ENCODE measurements at places on chromosomes 7 and 10.

DNA sequence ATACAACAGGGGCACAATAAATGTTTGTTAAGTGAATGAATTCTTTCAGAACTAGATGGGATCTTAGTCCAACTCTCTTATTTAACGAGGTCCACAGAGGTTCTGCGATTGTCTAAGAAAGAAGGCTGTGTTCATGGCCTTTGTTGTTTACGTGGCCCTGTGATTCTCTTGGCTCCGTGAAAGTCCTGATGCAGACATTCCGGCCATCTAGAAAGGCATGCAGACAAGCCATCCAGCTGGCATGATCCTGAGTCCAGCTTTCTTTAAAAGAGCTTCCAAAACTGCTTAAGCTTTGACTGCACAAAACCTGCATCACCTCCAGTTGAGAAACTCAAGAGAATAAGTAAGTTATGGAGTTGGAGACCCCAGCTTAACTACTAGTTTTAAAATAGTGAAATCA is 26.0 kb downstream of the EGFR start:
- DNase-seq = no peak

DNA sequence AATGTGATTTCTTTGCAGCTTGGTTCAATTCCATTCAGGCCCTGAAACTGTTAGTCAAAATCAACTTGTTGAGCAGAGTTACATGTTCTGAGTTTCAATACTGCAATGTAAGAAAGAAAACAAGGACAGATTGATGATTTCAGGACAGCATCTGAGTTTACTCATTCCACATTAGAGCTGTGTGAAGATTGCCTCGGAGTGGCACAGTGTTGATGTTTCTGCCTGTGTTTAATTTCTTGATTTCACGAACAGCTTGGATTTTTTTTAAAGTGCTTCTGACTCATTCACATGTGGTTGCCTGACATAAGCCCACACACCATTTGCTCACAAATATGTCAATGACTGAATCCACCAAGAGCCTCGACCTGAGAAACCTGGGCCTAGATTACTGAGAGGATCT is 101.2 kb upstream of the PARD3 start:
- no peak for DNase-seq

DNA sequence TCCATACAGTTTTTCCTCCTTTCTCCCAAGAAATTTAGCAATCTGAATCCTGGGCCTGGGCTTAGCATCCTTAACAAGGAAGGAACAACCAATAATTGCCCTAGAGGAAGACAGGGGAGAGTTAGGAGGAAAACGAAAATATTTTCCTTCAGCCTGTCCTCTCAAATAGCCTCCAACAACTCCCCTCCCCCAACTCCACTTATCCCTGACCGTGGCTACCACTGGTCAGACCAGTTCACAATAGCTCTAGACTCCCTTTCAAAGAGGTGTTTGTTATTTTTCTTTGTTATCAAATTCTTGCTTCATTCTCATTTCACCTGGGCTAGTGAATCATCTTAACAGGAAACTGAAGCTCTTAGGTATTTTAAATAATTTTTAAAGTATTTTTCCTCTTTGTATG is 114.1 kb downstream of the CPED1 start:
- no peak for DNase-seq

DNA sequence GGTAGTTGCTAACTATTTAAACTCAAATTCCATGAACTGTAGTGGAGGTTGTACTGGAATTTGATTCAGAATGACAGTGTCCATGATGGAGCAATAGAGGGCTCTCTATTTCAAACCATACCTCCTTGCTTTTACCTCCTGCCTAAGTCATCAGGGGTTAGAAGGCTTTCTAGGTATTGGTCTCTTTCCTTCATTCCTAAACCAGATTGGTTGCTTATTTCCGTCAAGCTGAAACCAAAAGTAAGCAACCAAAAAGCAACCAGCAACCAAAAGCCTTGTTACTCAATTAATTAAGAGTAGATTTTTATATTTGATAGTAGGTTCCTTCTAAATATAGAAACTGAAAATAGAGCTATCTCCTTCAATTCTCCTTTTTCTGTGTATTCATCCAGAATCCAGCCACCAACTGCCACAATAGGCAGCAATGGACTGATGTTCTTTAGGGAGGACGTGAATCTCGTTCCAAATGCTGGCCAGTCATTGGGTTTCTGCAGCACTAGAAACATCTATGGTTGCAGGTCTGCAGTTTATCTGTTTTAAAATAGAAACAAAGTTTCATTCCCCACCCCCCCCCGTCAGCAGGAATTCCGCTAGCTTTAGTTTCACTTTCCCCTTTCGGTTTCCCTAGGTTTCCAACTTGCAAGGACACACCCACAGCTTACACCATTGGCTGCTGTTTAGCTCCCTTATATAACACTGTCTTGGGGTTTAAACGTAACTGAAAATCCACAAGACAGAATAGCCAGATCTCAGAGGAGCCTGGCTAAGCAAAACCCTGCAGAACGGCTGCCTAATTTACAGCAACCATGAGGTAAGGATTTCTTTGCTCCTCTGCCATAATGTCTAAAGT is at the start of gene IFIT1:
IFIT1 (plus strand) TSS at position 717 of the 850 bp plus-strand sequence; CDS start at position 807, 90 bp downstream.
- DNase-seq = peak; percentile 9

DNA sequence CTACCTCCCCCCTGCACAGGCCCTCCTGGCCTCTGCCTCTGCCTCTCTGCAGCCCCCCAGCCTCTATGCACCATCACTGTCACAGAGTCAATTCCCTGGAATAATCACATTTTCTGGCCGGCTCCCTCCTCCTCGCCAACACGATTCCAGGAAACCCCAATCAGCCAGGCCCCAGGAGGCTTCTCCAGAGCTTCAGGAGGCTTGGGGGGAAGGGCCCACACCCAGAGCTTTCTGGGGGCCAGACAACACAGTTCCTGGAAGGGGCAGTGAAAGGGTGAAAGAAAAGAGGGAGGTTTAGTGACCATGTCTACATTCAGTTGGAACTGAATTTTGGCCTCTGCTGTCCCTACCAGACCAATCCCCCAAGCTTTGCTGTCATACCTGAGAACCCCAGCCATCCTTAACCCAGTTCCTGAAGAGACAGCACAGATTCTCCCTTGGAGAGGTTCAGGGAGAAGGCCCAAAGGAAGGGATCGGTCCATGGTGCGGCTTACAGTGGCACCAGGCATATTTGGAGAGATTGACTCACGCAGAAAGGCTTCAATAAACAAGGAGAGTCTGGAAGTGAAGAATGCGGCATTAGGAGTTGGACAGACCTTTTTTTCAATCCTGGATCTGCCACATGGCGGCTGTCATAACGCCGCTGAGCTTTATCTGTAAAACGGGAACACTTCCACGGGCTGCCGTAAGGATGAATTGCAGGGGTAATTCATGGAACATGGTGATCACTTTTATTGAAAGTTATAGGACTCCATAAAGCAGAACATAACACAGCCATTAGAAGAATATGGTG is 89.0 kb downstream of the NEURL1 start:
- DNase-seq = no peak

- DNase-seq = no peak
Measured at GRCh38 chr7:79436378-79436777, 17.1 kb downstream of the MAGI2 start.

DNA sequence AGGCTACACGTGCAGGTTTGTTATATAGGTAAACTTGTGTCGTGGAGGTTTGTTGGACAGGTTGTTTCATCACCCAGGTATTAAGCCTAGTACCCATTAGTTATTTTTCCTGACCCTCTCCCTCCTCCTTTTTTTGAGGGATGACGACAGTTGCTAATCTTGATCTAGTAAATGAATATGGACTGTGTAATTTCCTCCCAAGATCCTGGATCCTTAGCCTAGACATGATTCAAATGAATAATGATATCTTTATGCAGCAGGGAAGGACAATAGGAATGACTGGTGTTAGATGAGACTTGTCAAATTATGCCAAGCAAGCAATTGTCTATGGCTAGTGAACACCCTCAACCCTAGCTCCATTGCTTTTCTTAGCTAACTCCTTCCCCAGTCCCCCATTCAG is 156.2 kb downstream of the PLPP4 start:
- DNase-seq = no peak

DNA sequence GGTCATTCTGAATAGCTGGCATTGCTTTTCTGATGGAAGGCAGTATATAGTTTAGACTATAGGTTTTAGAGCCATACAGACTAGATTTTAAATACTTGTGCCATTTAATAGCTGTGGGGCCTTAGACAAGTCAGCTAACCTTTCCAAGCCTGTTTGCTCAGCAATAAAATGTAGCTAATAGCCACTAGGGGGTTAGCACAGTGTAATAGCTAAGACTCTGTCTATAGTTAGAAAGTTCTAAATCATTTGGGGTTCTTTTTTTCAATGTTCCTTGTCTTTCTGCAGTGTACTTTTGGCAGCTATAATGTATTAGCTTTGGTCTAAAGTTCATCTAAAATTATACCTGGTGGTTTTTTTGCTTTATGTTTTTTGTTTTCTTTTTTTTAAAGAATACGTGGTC is 7.5 kb upstream of the KIFBP start:
- DNase-seq = no peak

GRCh38 chr7:27961255-27961654 is 219.3 kb downstream of the JAZF1 start:
- DNase-seq = no peak

DNA sequence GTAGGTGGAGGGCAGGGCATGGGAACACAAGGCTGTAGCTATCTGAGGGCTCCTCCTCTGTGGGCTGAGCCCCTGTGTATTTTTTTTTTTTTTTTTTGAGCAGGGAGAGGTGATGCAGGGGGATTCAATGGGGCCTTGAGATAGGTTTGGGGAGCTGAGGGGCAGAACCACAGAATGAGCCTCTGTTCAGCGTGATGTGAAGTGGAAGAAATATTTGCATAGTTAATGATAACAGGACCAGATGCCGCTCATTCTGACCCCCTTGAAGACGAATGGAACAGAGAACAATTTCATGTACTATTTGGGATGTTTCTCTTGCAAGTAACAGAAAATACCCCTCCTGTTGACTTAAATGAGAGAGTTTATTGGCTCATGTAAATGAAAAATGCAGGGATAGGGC is 69.7 kb upstream of the EMX2 start:
- no peak for DNase-seq

DNA sequence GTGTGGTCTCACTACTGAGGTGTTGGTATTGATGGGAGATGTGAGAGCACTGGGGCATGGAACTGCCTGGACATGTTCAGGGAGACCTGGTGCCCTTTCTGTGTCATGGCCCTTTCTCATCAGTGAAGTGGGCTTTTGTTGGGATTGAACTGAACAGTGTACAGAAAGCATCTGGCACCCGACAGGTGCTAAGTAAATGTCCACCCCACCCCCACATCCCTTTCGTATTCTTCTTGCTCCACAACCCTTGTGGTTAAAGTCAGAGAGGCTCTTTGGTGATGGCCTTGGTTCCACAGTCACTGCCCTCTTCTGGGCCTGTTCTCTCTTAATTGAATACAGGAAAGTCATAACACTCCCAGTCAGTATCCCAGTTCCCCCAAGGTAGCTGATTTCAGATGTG is 5.4 kb downstream of the NOM1 start:
- DNase-seq = no peak

- no peak for DNase-seq
Measured at GRCh38 chr7:66143876-66144332, 29.3 kb downstream of the CRCP start.

DNA sequence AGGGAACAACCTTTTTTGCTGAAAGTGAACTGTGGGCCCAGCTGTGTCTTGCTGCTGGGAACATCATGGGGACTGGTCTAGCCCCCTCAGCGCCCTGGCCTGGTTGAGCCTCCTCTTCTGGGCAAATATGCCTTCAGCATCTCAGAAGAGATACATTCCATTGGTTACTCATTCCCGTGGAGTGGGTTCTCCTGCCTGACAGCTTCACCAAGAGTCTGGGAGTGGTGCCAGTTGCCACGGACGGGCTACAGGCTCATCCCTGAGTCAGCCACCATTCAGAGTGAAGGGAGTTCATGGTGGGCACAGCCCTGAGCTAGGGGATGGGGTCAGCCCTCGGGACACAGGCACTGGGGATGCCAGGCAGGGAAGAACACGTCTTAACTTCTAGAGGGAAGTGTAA is 81.9 kb downstream of the RAMP3 start:
- no peak for DNase-seq

- no peak for DNase-seq
Measured at GRCh38 chr7:85230623-85231022, 43.8 kb upstream of the SEMA3D start.

DNA sequence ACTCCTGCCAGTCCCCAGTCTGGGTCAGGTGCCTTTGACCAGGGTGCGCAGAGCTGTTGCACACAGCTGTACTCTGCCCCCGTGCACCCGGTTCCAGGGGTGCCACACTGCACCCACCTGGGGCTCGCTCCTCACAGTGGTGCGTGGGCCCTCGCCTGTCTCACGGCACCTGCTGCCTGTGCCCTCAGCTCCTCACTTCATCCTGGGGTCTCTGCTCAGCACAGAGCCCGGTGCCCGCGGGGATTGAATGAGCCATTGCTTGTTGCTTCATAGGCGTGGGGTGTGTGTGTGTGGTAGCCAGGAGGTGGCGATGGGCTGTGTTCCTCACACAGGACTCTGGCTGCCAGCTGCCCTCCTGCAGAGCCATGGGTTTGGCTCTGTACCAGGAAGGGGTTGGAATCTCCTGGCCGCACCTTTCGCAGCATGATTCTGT is 18.5 kb downstream of the EIF3B start:
- DNase-seq = no peak

DNA sequence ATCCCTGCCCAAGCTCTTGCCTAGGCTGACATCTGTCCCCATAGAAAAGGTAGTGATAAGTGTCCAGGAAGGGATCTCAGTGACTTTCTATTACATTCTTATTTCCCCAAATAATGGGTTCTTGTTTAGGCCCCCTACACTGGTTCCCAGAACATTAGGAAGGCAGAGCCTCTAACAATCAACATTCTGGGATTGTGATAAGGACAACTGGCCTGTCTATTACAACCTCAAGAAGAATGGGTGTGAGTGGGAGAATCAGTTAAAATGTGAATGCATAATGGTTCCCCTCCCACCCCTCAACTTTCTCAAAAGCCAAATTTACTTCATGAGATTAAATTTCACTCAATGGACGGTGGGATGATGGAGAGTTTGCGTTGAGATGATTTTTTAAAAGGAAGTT is 6.4 kb upstream of the ANKRD1 start:
- DNase-seq = no peak

- no peak for DNase-seq
Measured at GRCh38 chr10:91690996-91691676, 58.3 kb upstream of the PPP1R3C start.

- no peak for DNase-seq
Measured at GRCh38 chr10:31146491-31147209, 115.0 kb upstream of the ZNF438 start.

DNA sequence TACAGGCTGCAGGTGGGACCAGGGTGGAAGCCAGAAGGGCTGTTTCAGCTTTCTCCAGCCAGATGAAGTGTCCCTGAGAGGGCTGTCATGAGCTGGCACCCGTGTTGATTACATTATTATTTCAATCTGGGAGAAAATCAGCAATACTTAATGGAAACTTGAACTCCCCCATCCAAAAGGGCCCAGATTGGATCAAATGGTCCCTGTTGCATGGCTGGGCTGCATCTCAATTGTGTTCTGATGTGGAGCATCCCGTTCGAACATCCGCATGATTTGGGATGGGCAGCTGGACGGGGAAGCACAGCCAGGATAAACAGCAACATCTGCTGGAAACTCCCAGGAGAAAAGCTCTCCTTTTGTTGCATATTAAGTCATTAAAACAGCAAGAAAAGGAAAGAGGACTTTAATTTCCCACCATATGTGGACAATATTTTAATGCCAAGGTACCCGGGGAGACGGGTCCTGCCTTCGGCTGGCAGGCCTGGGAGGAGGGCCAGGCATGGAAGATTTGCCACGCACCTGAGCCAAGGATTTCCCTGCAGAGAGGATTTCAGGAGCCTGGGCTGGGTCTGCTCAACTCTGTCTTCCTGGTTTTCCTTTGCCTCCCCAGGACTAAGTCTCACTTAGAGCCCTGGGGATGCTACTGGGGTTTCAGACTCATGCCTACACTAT is 52.4 kb downstream of the NPTX2 start:
- no peak for DNase-seq

GRCh38 chr10:69360485-69361302 is 56.0 kb downstream of the TACR2 start:
- DNase-seq = peak; percentile 20

All from COR-L47 (cell line).